ENCODE measurements at places on chromosomes 1 and 21.

DNA sequence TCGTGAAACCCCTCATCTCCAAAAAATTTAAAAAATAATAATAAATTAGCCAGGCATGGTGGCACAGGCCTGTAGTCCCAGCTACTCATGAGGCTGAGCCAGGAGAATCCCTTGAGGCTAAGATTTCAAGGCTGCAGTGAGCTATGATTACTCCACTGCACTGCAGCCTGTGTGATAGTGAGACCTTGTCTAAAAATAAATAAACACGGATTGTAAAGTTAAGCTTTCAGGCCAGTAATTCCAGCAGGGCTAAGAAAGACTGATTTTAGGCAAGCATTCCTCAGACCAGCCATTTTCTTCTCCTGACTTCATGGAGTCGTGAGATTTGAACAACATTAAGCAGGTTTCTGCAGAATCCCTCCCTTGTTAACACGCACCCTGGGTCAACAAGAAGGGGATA lies 77.2 kb upstream of the EFHD2 start:
- DNase-seq, result no peak

GRCh38 chr1:160907976-160908375 lies 23.0 kb upstream of the ITLN1 start:
- no peak for DNase-seq

- no peak for DNase-seq
Measured at GRCh38 chr1:27554759-27555699, 48.9 kb downstream of the AHDC1 start.

DNA sequence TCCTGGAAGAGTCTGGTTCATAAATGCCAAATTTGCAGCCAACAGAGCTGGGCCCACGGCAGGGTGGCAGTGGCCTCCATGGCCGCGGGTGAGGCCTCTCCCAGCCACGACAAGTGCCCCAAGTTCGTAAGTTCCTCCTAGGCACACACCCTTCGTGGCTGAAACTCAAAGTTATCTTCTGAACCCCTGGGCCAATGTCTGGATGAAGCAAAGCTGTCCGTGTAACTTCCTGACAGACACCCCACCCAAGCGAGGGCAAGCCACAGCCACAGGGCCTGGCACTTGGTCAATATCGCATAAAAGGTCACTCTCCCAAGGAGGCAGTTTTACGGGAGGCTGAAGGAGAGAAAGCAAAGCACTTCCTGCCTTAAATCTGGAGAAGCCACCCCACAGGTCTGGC lies 27.8 kb upstream of the GPR153 start:
- no peak for DNase-seq

GRCh38 chr1:174743654-174744561 lies 255.8 kb upstream of the CACYBP start:
- no peak for DNase-seq

- DNase-seq, result no peak
Measured at GRCh38 chr1:177257576-177257975, 86.8 kb downstream of the BRINP2 start.

- DNase-seq, result no peak
Measured at GRCh38 chr1:89780721-89781120, 40.1 kb upstream of the LRRC8D start.

GRCh38 chr1:23177031-23177430 lies 8.4 kb upstream of the LUZP1 start:
- no peak for DNase-seq

DNA sequence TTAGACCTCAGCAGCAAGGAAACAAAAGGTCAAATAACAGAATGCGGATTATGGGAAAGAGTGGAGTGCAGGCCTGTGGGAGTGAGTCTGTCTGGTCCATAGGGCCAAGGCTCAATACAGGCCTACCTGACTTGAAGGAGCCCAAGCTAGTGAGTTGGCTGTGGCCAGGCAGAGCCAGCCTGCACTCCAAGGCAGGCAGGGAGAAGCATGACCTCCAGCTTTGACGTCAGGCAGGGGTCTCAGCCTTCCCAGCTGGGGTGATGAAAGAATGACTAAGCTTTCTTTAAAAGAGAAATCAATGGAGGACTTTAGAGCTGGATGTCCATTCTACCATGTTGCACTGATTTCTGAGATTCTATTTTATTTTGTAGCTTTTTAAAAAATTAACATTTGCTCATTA lies 62.8 kb downstream of the RHOU start:
- no peak for DNase-seq

DNA sequence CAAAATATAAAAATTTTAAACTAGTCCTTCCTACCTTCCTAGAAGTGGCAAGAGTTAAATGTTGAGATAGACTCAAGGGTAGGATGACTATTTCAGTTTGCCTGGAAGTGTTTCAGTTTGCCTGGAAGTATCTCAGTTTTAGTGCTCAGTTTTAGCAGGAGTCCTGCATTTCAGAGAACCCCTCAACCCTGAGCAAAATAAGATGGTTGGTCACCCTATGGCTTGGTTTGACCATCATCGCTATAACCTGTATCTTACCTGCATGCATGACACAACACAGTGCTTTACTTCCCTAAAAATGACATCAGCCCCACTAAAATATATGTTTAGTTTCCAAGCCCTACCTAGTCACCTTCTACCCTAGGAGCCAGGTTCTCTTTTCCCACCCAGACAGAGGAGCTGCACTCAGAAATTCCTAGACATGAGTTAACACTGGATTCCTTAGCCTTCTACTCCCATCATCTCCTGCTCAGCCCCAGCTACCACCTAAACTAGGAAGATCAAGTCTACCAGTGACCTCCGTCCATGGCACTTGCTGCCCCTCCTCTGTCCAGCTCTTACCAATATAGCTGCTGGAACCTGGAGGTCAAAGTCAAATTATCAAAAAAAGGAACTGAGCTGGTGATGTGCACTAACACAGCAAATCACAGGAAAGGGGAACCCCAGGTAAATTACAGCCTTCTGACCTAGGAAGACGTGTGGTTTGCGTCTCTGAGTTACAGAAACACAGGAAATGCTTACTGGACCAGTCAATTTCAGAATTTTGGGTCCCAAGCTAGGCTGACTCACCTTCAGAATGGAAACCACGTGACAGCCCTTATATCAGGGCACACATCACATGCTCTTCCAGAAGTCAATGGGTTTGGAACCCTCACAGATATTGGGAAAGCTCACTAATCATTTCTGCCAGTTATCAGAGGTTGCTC lies 2.2 kb upstream of the G0S2 start:
- no peak for DNase-seq

DNA sequence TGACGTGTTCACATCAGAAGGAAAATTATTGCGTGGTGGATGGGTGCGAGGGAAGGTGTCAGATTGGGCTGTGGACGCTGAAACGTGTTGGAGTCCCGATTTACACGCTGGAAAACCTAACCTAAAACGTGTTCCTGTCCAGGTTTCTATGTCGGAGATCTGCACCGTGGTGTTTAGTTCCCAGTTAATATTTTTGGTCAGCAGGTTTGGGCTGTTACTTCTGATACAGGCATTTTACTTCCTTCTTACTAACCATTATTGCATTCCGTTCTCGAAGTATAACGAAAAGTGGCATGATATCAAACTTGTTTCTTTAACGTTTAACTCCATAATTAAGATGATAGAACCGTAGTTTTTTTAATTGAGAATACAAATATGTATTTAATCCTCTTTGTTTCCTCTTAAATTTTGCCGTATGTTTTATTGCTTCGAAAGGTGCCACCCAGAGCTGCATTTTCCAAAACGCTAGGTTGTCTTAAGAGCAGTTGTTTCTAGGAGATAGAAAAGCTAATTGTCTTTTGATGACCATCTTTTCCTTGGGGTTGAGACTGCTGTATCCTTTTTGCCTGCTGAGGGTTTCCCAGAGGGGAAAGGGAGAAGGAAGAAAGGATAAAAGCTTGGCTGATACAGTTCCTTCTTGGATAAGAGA lies 1.3 kb downstream of the ADARB1 start:
- DNase-seq, result no peak

- no peak for DNase-seq
Measured at GRCh38 chr1:18536915-18537314, 56.2 kb downstream of the KLHDC7A start.

GRCh38 chr1:76140227-76140626 lies 65.7 kb downstream of the ST6GALNAC3 start:
- DNase-seq, result no peak

DNA sequence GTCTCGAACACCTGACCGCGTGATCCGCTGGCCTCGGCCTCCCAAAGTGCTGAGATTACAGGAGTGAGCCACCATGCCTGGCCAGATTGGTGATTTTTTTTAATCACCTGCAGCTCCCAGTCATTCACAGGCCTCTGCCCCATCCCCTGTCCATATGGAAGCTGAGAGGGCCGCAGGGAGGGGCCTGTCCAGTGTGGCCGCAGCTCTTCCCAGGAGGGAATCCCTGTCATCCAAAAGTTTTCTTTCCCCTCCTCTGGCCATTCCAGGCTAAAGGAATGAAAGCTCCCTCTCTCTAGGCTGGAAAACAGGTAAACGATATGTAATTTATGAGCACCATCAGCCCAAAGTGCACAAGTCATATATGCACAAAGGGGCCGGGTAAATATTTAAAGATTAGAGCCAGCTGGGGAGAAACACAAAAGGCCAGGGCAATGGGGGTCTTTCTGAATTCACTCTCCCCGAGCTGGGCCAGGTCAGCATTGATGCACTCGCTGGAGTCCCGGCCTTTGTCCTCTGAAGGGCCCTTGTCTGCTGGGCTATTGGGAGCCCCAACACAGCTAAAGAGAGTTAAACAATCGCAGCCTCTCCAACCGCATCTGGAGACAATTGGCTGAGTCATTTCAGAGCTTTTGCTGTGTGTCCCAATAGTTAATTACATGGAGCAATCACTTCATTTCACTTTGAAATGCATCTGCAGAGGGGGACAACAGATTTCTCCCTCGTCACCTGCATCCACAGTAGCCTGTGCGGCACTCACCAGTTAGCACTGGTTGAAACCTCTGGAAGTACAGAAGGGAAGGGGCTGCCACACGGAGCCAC lies 3.8 kb upstream of the HES3 start:
- no peak for DNase-seq

- DNase-seq, result no peak
Measured at GRCh38 chr1:37765916-37766664, 1.2 kb upstream of the EPHA10 start.

GRCh38 chr21:29989634-29990234 lies 49.9 kb upstream of the GRIK1 start:
- DNase-seq, result no peak

- no peak for DNase-seq
Measured at GRCh38 chr1:173866413-173867115, 1.2 kb downstream of the GAS5 start.

GRCh38 chr21:45363921-45364467 lies 41.0 kb upstream of the COL18A1 start:
- no peak for DNase-seq

DNA sequence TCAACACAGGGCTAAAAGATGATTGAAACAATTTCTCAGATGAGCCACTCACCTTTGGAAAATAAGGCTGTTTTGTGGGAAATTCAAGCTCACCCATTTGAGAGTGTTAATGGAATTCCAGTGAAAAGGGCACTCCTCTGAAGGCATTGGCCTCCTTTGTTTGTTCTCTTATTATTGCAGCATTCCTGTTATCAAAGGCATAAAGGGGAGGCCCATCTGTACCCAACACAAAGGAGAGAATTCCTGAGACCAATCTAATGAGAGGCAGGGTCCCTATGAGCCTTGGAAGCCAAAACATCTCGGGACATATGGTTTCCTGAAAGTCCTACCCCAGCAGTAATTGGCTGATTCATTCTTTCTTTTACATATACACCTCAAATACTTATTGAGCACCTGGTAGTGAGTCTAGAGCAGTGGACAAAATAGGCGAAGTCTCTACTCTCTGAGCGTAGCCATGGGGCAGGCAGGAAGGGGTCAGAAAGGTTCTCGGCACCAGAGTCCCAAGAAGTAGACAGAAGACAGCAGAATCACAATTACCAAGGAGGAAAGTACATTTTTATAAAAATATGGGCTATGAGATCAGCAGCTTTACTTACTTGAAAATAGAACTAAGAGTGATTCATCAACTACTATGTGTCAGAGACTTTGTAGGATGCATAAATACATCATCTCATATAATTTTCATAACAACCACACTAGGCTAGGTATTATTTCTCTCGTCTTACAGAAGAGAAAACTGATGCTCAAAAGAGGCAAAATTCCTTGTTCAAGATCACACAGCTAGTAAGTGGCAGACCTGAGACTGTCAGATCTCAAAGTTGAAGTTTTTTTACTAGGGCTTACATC lies 218.7 kb downstream of the DAB1 start:
- DNase-seq, result no peak

- DNase-seq, result no peak
Measured at GRCh38 chr1:38123356-38124135, 77.0 kb upstream of the POU3F1 start.

DNA sequence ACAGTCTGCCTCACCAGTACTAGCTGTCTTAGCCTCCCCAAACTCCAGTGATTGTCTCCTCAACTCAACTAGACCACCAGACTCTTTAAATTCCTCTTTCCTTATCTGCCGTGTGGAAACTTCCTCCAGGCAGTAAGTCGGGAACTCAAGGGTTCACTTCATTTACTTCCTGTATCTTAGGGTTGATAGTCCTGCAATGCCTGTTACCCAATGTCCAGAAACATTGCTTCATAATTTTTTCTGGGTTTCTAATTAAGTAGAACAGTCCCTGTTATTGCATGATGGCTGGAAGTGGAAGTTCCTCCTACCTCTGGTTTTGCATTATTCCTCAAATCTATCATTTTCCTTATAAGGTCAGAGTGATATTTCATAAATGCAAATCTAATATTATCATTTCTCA lies 60.8 kb upstream of the RNF11 start:
- DNase-seq, result no peak

- DNase-seq, result no peak
Measured at GRCh38 chr1:28456078-28456477, 49.8 kb upstream of the RCC1 start.

Data from stimulated activated CD4-positive, alpha-beta T cell treated with anti-CD3 and anti-CD28 coated beads, Interleukin-1b, Interleukin-23, amount 100 ng/mL, for 1 hour (primary cell).